ENCODE measurements at places on chromosomes 7 and 10.

DNA sequence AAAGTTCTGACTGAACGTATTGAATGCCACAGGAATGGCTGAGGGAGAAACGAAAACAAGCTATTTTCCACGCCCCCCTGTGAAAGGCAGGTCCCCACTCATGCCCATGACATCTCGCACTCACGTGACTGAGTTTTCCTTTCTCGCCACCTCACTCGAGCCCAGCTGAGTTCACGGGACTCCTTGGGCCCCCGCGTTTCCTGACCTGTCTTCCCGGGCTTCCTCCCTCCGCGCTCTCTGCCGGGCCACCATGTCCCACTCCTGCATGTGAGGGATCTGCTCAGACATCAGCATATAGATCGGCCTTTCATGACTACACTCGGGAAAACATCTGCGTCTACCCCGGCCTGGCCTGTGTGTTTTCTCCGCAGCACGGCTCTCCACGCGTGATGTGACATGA lies 226.0 kb upstream of the ADARB2 start:
- DNase-seq = no peak

DNA sequence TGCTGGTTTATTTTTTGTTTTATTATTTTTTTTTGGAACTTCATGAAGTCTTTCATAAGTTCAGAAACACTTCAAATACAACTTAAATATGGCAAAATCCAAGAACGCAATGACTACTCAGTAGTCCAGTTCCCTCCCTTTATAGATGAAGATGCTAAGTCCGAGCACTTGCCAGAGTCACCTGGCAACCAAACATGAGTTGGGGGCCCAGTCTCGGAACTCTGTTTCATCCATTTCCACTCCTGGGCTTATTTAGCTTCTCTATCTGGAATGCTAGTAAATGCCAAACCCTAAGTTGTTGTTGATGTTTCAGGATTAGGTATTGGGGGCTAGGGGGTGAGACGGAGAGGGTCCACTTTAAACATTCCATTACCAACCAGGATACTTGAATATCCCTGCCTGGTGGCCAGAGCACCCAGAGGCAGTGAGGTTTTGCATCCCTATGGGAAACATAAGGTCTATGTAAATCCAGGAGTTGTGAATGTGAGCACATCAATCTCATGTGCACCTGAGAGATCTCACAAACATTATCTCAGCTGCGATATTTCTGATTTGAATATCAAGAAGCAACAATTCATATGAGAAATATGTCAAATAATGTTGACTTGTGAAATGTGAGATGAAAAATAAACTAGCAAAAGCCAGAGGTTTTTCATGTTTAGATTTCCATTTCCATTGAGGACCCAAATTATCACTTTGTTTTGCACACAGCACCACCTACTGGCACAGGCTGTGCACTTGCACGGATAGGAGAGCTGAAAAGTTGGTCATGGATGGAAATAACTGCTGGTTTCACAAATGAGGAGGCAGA lies 129.3 kb downstream of the PKD1L1 start:
- DNase-seq = peak; percentile 46

DNA sequence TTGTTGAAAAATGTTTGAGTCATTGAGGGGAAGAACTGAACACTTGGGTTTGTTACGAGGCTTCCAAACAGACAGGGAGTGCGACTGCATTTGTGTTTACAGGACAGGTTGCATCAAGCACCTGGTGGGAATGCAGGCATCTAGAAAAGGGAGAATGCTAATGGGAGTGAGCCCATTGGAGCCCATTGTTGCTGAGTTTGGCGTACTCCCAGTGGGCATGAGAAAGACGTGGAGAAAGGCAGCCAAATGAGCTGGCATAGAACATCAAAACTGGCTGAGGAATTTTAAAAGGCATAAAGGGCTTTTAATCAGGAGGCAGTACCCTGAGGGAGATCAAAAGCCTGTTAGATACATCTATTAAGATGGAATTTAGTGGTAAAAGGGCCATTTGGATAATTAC lies 171.6 kb upstream of the NPSR1 start:
- no peak for DNase-seq

GRCh38 chr10:4396401-4397283 lies 429.4 kb upstream of the AKR1E2 start:
- no peak for DNase-seq

GRCh38 chr10:77614778-77615625 lies 22.6 kb downstream of the KCNMA1 start:
- DNase-seq = no peak

DNA sequence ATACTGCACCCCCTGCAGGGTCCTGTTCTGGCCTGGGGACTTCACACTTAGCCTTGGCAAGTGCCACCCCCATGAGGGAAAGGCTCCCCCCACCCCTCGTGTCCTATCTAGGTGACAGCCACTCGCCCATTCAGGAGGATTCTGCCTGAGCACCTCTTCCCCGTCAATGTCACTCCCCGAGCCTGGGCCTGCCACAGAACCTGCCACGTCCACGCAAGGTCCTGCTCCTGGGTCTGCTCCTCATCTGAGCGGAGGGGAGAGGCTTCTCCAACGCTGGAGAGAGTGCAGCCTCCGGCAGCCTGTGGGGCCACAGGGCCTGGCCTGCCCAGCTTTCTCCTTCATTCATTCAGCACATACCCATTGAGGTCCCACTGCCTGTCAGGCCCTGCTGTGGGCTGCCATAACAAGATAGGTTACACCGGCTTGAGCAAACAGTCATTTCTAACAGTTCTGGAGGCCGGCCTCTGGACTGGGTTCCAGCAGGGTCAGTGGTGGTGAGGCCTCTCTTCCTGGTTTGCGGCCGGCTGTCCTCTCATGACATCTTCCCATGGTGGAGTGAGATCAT lies 92.0 kb upstream of the RET start:
- DNase-seq = no peak

GRCh38 chr10:101040061-101040460 lies 9.0 kb downstream of the SFXN3 start:
- DNase-seq = no peak

DNA sequence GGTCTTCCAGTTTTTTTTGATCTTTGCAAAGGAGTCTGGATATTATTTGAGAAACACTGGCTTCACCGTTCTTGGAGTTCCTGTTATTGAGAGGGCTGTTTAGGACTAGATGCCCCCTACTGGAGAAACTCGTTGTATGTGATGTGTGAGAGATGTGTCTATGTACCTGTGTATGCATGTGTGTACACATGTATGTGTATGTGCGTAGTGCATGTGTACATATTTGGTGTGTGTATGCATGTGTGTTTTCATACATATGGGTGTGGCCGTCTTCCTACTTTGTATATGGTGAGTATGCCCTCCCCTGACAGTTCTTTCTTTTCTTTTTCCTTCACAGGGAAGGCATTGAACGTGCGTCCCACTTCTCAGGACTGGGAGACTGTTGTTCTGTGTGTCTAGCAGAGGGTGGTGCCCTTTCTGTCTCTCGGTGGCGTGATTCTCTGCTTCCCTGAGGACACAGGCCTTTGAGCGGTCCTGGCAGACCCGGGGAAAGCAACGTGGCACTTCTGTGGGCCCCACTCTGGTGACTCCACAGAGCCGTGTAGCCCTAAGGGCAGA lies 3.0 kb upstream of the CALHM3 start:
- no peak for DNase-seq
